Brain microvascular endothelial cell (primary cell): ENCODE measurements at places on chromosomes 5 and 9.

DNA sequence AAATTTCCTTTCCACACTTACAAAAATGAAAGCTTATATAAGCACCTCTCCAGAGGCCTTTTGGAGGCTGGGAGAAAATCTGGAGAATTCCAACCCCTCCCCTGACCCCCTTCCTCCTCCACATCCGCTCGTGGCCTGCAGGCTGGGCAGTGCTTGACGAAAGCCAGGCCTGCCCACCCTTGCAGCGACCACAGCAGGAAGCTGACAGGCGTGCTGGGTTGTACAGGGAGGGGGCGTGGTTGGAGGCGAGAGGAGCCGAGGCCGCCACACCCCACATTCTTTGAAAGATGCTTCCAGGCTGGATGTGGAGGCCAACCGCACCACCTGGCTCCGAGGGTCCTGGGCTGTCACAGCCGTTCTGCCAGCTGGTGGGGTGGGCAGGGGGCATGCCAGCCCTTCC is 47.8 kb upstream of the IER5L start:
- DNase-seq = peak; percentile 79

GRCh38 chr9:14722391-14723035 is at the start of gene CER1:
Gene CER1 (minus strand): TSS chr9:14722733. CDS start chr9:14722672, 61 bp downstream.
- DNase-seq = no peak

DNA sequence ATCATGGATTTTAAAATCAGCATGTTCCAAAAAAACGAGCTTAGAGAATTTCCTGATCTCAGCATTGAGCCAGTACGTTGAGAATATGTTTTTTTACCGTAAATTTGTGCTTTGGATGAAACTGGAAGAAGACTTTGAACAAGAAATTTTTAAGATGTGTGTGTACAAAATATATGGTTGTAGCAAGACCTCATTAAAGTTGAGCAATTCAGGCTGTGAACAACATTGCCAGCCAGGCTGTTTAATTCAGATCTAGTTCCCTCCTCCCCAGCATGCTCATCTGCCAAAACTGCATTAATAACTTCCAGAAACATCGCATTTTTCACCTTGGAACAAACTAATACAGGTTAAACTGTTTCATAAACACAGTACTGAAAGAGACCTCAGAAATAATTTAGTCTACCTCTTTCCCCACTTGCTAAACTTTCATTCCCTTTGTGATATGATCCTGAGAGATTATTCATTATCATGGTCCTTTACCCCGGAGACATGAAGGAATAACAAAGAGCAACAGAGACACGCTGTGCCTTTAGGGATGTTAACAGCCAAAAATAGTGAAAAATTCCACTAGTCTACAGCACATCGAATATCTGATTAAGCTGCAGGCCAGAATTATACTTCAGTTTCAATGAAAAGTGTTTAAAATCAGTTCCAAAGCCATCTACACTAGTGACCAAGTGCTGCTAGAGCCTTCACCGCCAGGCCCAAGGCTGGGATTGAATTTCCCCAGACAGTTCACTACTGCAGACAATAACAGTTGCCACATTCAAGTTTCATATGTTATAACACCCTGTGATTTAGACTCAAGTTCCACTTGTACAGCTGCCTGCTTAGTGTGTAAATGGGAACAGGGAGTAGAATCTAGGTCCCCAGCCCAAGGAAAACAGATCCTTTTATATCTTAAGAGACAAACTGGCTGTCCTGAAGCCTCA is 89.6 kb downstream of the EFNA5 start:
- no peak for DNase-seq

DNA sequence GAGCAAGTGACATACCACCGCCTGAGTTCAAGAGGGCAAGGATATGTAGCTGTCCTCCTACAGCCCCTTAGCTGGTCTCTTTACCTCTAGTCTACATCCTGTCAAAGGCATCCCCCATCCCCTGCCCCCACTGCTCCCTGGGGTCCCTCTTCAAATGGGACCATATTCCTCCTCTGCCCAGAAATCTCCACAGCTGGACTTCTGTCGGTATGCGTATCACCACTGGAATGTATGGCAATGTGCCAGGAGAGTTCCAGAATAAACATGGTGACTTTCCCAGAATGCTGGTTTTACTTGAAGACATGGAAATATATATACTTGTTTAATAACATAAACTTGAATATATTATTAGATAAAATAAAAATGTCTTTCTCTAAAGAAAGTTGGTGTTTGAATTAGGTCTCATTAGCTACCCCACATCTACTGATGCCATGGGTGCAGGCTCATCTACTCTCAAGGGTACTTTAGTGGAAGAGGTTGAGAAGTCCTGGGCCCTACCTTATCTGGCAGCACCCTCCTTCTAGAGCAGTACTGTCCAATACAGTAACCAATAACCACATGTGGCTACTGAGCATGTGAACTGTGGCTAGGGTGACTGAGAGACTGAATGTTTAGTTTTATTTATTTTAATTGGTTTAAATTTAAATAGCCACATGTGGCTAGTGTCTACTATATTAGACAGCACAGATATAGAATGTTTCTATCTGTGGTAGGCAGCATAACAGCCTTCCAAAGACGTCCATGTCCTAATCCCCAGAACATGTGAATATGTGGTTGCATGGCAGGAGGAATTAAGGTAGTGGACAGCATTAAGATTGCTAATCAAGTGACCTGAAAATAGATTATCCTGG is 181.7 kb upstream of the SLC30A5 start:
- DNase-seq = peak; percentile 85

GRCh38 chr5:145980718-145981117 is 44.3 kb downstream of the SH3RF2 start:
- no peak for DNase-seq

DNA sequence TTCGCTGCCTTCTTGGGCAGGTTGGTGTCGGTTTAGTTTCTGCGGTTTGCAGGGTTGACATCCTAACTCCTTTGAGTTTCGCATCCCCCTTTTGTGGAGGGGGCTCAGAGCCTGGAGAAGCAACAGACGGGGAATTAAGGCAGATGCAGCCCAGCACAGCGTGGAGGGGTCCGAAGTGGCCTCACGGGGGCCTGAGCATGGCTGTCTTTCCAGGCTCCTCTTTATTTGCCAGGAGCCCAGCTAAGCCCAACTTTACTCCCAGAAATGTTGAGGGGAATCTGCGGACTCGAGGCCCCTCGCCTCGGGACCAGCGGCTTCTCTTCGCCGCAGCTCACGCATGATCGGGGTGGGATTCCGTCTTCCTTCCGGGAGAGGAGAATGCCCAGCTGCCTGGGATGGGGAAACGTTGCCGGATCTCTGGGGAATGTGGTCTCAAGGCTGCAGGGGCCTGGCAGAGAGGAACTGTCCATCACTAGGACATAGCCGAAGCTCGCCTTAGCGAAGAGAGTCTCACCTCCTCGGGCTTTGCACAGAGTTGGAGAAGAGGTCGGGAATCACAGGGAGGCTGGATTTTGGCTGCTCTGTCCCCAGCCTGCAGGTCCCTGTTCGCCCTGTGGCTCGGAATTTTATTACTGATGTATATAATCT is 1.3 kb downstream of the RAI14 start:
- no peak for DNase-seq

GRCh38 chr9:33263131-33264002 is 1.1 kb downstream of the BAG1 start:
- DNase-seq = peak; percentile 7

GRCh38 chr5:173963867-173964441 is 25.0 kb upstream of the C5orf47 start:
- no peak for DNase-seq

GRCh38 chr5:61824396-61824795 is 481.6 kb upstream of the KIF2A start:
- no peak for DNase-seq

DNA sequence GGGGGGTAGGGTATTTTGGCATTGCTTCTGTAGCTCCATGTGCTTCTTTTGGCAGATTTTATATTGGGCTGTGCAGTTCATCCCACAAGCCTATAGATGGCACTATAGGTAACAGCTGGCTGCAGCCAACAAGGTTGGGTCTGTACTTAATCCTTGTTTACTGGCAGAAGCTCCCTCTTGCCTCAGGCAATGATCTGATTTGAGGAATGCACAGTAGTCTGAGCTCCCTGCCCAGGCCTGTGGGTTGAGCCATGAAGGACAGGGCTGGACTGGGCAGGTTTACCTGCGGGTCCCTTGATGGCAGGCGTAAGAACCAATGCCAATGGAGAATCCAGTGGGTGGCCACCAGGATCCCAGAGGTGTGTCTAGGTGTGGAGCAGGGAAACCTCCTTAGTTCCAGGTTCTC is 11.7 kb upstream of the OR1J2 start:
- peak; percentile 43 for DNase-seq

- DNase-seq = peak; percentile 84
Observed at GRCh38 chr5:122076669-122077365, 1.2 kb downstream of the LOX start.

DNA sequence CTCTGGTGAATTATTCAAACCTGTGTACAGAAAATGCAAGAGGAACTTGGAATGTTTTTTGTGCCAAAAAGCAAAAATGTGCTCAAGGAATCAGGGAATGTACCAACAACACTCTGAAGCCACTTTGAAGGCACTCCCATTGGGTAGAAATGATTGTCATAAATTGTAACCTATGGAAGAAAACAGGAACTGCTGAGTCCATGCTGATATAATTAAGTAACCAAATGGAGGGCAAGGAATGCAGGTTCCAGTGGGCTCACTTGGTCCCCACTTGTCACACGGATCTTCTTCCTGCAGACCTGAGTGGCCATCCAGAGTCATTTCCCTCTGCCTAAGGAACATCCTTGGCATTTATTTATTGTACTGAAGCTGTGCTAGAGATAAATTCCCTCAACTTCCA is 2.9 kb upstream of the LCN6 start:
- no peak for DNase-seq

DNA sequence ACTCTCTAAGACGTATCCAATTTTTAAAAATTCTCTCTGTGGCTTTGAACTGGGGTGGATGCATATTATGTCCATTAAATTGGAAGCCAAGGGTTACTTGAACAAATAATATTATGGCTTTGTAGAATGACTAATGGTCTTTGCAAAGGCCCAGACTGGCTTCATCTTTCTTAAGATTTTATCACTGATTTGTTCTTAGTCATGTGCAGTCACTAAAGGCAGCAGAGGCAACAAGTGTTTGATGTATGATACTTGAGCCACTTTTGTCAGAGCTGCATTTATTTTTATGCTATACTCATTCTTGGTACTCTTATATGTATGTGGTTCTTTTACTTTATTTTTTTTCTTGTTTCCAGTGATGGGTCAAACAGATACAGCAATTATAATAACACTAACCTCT is 152.2 kb downstream of the NR2F1-AS1 start:
- DNase-seq = peak; percentile 57

DNA sequence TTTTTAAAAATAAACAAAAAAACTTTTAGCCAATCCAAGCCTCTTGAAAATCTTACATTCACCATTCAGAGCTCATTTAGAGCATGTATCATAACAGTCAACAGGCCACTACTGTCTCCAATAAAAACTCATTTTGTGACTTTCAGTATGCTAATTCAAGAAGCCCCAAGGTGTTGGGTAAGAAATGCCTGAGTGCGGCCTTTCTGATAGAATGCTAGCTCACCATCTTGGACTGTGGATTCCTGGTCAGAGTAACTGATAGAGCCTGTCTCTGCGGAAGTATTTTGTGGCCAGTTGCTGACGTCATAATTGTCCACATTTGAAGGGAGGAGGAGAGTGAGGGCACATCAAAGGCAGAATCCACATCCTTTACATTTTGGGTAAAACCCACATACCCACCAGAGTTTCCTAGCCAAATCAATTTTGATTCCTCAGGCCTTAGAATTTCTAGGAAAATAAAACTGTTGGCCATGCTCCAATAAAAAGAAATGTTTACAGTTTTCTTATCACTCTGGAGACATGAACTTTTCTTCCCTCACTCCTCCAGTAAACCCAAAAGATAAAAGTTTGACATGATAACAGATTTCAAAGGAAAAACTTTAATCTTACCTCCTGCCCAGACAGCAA is 41.1 kb upstream of the ERCC6L2 start:
- DNase-seq = peak; percentile 80

- DNase-seq = no peak
Observed at GRCh38 chr5:31573494-31574142, 41.5 kb downstream of the C5orf22 start.

DNA sequence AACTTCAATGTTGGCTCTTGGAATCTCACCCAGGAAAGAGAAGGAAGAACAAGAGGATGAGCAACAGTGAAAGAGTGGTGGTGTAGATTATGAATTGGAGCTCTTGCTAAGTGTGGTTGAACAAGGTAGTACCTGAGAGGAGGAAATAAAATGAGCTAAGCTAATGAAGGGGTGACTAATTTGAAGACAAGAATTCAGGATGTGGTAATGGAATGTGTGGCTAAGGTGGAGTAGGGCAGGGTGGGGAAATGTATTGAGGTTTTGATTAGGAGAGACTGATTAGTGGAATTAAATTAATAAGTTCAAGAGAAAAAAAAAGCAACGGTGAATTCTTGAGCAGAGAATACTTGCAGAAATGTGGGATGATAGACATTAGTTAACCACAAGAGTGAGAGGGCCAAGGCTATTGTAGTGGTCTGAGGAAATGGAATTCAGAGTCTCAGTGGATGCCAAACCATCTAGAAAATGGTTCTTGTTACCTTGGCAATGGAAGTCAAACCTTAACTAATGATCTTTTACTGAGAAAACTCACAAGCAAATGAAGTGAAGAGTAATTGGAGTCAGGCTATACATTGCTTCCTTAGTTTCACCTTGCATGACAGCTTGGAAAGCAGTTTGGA is 648.3 kb upstream of the ZNF608 start:
- no peak for DNase-seq
